EL (cell line): ENCODE measurements at places on chromosomes 6 and 20.
A peak's percentile ranks its signal among the peaks of the same experiment; 100 is the strongest.

DNA sequence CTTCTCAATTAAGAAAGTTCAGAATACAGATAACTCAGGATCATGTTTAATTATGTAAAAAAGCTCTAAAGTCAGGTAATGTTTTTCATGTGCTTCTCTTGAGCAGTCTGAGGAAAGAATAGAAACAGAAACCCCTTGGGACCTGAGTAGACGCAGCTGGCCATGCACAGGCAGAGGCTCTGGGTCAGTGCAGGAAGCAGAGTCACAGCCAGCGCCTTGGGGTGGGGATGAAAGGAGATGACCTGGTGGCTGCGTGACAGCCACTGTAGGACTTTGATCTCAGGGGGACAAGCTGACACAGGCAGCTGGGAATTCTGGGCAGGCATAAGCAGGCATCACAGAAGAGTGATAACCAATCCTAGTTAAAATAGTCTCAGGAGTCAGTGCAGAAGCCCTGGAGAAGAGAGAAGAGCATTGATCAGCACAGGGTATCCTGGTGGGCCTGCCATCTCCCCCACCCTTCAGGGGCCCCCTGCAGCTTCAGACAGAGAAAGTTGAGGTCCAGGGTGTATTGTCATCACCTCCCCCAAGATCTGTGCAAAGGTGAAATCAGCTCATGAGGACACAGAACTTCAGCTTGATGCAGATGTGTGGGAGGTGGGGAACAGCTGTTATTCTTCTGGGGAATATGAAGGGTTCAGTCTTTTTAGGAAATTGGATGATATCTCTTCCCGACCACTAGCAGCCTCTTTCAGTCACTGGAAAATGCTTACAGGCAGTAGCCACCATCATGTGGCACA, 6.4 kb downstream of the HLA-DQB1 start:
- DNase-seq, result no peak

DNA sequence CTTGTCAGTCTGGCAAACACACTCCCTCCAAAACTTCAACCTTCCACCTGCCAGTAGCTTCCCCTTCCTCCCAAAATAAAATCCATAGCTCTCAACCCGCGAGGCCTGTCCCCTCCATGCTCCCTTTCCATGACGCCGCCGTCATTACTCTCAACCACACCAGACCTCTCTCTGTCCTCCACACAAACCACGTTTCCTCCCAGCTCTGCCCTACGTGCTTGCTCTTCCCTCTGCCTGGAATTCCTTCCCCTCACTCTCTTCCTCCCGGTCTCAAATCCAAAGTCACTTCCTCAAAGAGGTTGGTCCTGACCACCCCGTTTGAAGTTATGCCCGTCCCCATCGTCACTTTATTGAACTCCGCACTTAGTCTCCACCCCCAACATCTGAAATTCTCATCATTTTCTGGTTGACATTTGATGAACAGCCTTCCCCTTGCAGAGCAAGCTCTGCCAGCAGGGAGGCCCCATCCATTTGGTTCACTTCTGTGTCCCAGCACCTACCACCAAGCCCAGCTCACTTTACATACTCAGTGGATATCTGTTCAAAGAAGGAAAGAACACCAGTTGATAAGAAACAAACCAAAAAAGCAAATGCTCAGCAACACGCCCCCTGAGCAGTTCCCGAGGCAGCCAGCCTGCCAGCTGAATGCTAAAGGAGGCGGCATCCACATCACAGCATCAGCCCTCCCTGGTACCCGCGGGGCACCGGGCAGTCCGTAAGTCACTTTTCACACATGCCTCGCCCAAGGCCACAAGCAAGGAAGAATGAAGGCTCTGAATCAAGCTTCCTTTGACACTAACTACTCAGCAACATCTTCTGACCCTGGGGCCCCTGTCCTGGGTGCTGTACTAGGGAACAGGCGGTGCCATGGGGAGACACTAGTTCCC, 125.0 kb downstream of the NFATC2 start:
- no peak for DNase-seq

DNA sequence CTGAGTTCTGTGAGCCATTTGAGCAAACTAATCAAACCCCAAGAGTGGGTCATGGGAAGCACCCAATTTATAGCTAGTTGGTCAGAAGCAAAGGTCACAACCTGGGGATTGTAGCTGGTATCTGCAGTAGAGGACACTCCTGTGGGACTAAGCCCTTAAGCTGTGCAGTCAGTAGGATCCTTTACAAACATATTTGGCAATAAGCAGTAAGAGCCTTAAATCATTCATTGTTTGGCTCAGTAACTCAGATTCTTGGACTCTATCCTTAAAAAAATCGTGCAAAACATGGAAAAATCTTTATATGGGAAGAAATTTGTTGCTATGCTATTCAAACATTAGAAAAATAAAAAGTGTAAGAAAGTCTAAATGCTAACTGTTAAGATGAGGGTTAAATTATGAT, 29.9 kb downstream of the FRK start:
- DNase-seq, result no peak

DNA sequence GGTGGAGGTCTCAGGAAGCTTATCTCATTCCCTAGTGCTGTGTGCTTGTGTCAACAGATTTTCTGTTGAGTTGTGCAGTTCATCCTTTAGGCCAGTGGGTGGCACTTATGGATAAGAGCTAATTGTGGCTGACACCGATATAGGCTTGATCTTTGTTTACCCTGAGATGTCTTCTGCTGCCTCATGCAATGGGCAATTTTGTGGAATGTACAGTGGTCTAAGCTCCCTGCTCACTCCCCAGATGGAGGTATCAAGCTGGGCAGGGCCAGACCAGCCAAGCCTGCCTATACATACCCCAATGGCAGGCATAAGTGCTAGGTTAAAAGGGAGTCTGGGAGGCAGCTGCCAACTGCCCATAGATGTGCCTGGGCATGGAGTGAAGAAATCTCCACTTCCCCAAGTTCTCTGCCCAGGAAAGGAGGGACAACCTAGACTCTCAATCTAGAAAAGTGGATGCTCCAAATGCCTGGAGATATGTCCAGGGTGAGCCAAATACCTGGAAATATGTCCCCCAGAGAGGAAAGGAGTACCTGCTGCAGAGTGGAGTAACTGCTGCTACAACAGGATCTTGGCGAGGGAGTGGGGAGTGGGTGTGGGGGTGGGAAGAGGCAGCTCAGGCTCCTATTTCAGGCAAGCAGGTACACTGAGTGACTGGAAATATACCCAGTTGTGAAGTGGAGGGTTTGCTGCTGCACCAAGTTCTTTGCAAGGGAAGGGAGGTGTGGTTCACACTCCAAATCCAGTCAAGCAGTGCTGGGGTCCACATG, 53.2 kb upstream of the ARG1 start:
- peak; percentile 51 for DNase-seq

DNA sequence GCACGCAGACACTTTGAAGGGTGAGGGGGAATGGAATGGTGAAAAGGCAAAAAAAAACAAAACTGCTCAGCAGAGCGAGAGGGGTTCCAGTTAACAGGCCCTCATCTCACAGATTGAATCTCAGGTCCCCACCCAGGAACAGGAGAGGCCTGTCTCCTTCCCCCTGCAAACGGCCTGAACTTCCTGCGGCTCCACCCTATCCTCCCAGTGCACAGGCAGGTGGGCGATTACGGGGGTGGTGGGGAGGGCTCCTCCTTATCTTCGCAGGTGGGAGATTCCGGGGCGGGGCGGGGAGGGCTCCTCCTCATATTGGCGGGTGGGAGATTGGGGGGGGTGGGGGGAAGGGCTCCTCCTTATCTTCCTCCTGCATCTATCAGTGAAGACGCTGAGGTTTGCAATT, 129.0 kb downstream of the SOX4 start:
- DNase-seq, result no peak

DNA sequence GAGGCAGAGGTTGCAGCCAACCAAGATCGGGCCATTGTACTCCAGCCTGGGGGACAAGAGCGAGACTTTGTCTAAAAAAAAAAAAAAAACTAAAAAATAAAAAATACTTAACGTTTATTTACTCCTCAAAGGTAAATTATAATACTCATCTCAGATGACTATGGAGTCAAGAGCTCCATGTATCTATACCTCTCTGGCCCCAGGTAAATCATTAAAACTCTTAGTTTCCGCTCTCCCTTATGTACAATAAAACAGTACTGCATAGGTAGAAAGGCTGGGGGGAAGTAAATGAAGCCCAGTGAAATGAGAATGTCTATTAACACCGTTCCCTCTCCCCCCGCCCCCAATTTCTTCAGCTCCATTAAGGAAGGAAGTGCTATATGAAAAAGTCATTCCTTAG, 1.2 kb downstream of the SRSF12 start:
- DNase-seq, result no peak

DNA sequence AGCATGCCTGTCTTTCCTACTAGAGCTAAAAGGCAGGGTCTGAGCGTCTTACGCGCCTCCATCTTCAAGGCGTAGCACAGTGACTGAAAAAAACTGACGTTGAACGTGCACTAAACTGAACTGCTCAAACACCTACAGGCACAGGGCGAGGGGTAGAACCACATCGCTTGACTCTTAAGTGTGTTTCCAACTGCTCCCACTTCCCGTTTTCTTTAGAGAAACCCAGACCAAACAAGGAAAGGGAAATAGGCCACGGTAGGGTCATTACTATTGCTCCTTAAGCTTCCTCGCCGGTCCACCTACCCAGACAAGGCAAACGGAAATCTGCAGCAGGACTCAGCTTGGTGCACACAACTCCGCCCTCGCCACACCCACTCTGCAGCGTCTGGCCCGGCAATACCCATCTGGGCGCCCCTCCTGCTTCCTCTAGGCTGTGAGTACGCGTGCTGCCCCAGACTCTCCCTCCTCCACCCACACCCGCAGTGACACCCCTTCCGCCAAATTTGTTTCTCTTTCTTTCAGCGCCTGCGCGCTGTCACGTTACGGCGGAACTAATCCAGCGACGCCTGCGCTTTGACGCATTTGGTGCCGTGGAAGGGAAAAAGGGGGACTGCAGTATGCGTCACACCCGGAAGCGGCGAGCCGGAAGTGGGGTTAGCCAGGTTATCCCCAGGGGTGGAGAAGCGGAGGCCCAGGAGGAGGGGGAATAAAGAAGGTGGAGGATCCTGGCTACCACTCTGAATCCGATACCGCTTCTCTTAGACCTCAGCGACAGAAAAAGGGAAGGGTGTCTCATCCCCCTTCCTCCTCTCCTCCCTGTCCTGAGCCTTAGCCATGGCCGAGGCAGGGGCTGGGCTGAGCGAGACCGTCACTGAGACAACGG, at the start of gene PPP1R11:
PPP1R11 (plus strand) TSS at position 622 of the 883 bp plus-strand sequence; CDS start at position 835, 213 bp downstream.
- peak; percentile 100 for DNase-seq
